ENCODE measurements at places on chromosomes 1 and 21.

DNA sequence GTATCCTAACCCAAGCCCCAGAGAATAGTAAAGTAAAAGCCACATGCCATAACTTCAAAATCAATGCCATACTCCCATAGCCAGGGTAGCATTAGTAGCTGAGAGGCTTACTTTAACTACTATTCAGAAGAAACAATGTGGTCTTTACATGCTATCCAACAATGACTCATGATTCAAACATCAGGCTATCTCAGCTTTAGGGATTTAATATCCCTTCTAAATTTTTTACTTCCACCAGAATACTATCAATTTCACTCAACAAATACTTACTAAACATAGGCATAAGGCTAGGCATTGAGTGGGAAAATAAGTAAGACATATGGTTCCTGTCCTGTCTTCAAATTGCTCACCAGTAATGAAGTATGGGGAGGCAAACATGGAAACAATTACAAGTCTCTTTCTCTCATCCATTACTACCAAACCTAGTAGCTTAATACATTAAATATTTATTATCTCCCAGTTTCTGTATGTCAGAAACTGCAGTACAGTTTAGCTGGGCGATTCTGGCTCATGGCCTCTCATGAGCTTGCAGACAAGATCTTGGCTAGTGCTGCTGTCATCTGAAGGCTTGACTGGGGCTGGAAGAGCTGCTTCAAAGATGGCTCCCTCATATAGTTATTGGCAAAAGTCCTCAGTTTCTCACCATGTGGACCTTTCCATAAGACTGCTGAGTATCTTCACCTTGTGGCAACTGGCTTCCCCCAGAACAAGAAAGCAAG is 30.7 kb downstream of the EVI5 start:
- no peak for DNase-seq

DNA sequence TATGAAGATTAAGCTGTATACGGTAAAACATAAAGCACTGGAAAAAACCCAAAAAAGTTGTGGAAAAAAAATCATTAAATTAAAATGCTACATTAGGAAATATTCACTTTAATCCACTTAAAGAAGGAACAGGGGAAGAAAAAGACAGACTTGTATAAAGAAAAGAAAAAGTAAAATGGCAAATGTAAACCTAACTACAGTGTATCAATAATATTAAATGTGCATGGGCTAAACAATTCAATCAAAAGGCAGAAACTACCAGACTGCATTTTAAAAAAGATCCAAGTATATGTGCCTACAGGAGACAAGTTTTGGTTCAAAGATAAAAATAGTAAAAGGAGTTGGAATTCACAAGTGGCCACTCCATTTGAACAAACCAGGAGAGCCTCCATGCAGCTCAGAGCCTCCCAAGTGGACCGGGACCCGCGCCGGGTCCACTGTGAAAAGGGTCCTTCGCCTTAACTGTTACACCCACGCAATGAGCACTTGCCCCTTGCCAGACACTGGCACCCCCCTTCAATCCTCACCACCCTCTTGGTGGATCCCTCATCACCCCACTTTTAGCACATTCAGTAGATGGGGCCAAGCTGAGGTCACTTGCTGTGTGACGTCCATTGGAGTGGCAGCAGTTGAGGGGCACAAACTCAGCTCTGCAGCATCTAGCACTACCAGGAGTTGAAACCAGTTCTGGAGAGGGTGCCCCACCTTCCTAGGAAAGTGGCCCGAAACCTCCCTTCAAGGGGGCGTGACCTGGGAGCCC is 898 bp downstream of the C1orf174 start:
- no peak for DNase-seq

DNA sequence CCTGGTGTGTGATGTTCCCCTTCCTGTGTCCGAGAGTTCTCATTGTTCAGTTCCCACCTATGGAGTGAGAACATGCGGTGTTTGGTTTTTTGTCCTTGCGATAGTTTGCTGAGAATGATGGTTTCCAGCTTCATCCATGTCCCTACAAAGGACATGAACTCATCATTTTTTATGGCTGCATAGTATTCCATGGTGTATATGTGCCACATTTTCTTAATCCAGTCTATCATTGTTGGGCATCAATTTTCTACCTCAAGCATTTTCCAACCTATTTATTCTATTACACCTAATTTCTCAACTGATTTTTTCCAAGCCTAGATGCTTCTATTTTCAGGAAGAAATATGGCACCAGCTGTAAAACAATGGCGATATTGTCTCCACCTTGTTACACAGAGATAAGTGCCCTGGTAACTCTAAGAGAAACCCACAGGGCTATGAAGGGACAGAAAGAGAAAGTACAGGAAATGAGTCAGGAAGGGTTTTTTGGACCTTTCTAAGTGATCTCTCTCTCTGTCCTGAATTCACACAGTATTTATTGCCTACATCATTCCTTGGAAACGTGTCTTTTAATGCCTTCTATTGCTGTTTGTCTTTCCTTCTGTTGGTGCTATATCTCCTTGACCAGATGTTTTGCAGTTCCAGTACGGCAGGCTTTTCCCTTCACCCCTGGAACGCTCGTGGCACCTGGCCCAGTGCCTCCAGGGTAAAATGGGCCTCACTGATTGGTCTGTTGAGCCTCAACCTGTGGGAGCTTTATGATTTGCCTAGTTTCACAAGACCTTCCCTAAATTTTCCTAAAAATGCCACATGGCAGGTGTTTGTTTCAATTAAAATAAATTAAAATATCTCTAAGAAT is 14.6 kb upstream of the JAK1 start:
- DNase-seq = no peak

- DNase-seq = no peak
Measured at GRCh38 chr1:46197964-46198811, at the start of gene POMGNT1. POMGNT1 (minus strand) TSS chr1:46198434; CDS start chr1:46197821, 613 bp downstream.

DNA sequence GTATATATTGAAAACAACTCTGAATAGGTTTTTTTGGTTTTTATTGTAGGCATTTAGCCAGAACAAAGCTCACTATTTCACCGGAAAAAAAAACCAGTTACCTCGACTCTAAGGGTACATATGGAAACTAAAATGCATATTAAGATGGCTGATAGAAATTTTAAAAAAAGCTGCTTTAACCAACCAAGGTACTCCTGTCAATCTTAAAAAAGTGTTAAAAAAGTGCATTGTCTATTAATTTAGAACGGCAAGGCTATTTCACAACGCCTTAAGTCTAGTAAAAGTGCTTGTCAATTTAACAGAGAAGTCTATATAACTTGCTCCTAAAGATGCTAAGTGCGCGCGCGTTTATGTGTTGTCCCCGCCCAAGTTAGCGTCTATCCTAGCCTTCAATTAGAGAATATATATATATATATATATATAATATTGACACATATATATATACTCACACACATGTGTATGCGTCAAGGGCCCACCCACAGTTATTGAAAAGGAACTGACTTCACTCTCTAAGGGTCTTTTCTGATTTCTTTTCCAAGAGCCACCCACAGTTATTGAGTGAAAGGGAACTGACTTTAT is 934 bp downstream of the ASPM start:
- no peak for DNase-seq

DNA sequence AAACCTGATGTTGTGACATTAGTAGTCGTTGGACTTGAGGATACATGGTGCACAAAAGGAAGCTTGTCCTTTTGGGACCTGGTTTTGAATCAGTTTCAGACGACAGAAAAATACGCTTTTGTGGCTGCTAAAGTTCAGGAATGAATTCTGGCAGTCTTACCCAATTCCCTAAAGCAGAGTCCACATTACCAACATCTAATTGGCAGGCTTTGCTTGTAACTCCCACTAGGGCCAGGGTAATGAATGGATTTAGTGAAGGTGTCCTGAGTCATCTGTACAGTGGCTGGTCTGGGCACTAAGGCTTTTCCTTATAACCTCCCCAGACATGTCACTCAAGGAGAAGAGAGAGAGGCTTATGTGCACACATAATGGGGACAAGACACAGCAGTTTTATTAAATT is 66.2 kb upstream of the RNPC3 start:
- DNase-seq = no peak

GRCh38 chr1:15764890-15765289 is 6.3 kb downstream of the FBLIM1 start:
- DNase-seq = no peak

GRCh38 chr1:155463865-155464650 is 98.5 kb downstream of the ASH1L start:
- DNase-seq = no peak

GRCh38 chr1:112263453-112263852 is 132.6 kb upstream of the CTTNBP2NL start:
- DNase-seq = no peak

DNA sequence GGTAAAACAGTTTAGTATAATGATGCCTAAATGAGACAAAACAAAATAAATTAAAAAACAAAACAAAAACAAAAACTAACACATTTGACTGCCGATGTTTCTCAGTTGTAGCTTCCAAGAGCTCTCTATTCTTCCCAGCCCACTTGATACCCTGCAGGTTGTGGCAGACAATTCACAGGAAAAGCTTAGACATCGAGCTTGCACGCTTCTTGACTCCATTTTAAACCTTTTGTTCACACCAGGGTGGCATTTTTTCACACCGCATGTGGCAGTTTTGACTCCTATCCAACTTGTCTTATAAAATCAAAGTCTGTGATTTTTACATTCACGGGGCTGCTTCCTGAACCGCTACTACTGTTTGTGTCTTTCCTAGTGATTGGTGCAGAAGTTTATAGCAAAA is 575.9 kb downstream of the USP25 start:
- peak; percentile 54 for DNase-seq

GRCh38 chr1:57599236-57599994 is 175.6 kb upstream of the DAB1 start:
- DNase-seq = no peak

- no peak for DNase-seq
Measured at GRCh38 chr1:230979952-230980351, 1.1 kb downstream of the ARV1 start.

GRCh38 chr1:8251635-8252034 is 66.3 kb upstream of the SLC45A1 start:
- DNase-seq = no peak

GRCh38 chr1:162551969-162552683 is 9.4 kb upstream of the UAP1 start:
- no peak for DNase-seq

GRCh38 chr1:21764615-21765423 is 18.1 kb downstream of the USP48 start:
- DNase-seq = no peak

DNA sequence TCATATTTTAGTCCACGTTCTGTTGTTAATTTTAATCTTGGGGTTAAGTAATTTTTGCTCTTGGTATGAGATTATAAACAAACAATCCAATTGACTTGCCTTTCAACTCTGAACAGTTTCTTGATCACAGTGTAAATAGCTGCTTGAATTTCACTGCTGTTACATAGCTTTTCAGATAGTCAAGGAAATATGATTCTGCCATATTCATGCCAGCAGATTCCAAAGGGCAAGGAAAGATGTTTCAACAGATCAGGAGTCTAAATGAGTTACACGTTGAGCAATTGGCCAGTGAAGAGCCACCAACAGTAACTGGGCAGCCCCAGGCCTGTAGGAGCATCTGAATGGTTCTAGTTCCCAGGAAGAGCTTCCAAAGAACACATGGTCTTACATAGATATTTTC is 93.6 kb downstream of the LEPR start:
- DNase-seq = no peak

DNA sequence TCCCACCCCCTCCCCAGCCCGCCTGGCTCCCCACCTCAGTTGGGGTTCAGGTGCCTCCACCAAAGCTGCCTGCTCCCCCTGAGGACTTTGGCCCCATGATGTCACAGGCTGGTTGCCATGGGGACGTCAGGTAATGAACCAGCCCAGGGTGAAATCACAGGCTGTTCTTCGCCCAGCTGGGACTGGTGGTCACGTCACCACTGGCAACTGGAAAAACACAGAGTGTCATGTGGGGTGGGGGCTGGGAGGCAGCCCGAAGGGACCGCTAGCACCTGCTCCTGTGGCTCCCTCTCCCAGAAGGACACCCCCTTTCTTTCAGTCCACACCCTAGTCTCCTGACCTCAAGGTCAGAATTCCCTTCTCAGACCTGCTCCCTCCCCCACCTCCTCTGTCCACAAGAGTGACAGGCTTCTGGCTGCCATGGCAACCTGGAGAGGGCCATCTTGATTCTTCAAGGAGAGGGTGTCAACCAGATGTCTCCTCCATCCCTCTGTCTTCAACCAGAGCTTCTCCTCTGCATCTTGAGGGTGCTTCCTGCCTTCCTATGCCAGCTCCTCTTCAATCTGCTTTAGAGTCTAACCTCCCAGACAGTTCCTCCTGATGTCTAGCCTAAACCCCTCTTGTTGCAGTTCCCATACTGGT is 6.2 kb downstream of the FAM131C start:
- DNase-seq = no peak

DNA sequence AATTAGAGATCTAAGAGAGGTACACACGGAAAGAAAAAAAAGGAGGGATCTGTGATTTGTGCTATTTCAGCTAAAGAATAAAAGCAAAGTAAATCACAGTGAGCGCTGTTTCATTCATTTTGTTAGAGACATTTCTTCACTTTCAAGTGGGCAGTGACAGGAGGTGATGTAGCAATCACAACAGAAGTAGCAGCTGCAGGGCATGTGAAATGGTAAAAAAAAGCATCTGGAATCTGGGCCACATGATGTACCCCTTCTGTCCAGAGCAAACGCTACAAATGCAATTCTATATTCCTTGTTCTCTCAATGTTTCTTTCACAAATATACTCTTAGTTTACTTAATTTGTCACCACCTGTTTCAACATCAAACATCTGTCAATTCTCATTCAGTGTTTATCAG is 786.5 kb downstream of the LRRIQ3 start:
- no peak for DNase-seq

GRCh38 chr1:43557744-43558245 is 27.1 kb downstream of the PTPRF start:
- DNase-seq = no peak

- no peak for DNase-seq
Measured at GRCh38 chr1:222124602-222125001, 382.7 kb upstream of the DUSP10 start.

GRCh38 chr1:48677306-48678287 is 99.1 kb downstream of the BEND5 start:
- DNase-seq = peak; percentile 20

DNA sequence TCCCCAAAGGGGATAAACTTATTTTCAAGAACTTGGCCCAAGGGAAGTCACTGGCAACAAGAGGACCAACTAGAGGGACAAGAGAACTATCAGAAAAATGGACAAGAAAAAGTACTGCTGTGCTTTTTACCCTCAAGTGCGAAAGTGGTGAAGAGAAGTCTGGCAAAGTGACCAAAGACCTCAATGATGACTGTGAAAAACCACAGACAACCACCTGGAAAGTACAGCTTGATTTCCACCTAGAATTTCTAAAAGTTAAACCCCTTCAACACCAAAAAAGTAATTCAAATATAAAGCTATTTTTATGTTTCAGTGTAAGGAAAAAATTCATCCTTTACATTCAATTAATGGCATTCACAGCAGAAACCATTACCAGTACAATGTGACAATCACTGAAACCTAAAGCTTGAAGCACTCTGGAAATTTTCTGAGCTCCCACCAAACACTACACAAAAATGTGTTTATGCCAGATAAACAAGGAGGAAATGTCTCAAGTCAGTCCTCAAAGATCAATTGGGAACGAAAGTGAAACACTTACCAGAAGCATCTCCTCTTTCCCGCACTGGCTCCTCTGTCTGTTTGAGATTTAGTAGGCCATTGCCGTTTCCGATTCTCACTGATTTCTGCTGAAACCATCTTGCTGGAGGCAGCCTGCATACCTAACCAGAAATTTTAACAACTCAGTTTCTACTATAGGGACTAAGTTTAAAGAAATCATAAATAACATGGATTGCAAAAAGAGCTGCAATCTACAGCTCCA is 8.3 kb downstream of the SDE2 start:
- DNase-seq = no peak

GRCh38 chr1:221630236-221630635 is 111.7 kb downstream of the DUSP10 start:
- no peak for DNase-seq

- no peak for DNase-seq
Measured at GRCh38 chr1:201288007-201288406, 4.7 kb downstream of the PKP1 start.
